ENCODE measurements at places on chromosomes 7 and 10.

DNA sequence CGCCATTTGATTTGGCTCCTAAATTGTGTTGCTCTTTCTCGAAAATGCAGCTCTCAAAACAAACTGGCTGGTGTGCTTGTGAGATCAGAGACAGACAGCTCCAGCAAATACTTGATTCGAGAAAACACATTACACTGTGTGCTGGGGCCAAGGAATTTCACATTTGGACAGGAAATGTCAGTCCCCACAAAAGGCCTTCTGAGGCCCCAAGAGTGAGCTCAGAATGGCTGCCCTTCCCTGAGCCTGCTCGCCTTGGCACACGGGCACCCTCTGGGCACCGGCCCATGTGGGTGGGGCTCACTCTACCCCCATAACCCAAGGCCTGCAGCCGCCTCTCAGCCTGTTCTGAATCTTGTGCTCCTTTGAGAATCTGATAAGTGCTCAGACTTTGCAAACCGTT is 13.9 kb upstream of the HSPA12A start:
- no peak for DNase-seq

- DNase-seq, result no peak
Observed at GRCh38 chr7:105187302-105188169, 173.5 kb downstream of the KMT2E start.

DNA sequence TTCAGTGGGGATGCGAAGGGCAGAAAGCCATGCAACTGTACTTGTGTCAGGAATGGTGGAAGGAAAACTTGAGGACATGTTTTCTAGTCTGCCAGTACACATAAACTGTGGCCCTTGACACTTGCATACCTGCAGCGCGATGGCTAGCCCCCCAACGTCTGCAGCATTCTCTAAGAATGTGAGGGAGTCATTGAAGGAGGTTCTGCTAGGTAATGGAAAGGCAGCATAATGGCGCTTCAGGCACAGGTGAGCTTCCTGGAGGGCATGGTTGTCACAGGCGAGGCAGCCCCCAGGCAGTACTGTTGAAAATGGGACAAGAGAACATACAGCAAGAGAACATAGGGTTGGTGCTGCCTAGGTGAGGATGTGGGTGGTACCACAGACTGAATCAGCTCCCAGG is 3.5 kb downstream of the LLCFC1 start:
- no peak for DNase-seq

GRCh38 chr7:95788258-95788657 is 15.9 kb downstream of the DYNC1I1 start:
- DNase-seq, result no peak

- no peak for DNase-seq
Observed at GRCh38 chr10:48316236-48316635, 9.8 kb downstream of the MAPK8 start.

Measured in activated naive CD4-positive, alpha-beta T cell treated with Interleukin-2 at 50 U/mL for 16 hours (primary cell).